ENCODE measurements at places on chromosomes 7 and 10.

- DNase-seq: no peak
Observed at GRCh38 chr7:81161451-81162075, 242.7 kb upstream of the SEMA3C start.

- DNase-seq: no peak
Observed at GRCh38 chr7:128774921-128775320, 673 bp downstream of the OPN1SW start.

- DNase-seq: no peak
Observed at GRCh38 chr7:147251751-147252325, 1135.2 kb downstream of the CNTNAP2 start.

DNA sequence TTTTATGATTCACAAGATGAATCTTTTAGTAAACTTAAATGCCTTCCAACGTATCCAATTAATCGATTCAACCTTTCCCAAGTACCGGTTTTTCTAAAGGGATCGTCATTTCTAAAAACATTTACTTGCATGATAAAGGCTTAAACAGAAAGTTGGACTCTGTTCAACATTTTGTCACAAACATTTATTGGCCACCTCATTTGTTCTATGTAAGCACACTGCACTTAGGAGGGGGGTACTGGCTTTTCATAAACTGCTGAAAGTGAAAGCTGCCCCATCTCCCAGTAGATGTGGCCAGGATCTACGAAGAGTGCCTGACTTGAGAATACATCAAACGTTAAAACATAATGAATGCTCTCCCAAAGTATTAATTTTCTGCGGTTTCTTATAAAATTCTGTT lies 37.3 kb upstream of the LAMB4 start:
- DNase-seq: no peak

- DNase-seq: no peak
Observed at GRCh38 chr7:130986261-130986690, 252.3 kb upstream of the KLF14 start.

DNA sequence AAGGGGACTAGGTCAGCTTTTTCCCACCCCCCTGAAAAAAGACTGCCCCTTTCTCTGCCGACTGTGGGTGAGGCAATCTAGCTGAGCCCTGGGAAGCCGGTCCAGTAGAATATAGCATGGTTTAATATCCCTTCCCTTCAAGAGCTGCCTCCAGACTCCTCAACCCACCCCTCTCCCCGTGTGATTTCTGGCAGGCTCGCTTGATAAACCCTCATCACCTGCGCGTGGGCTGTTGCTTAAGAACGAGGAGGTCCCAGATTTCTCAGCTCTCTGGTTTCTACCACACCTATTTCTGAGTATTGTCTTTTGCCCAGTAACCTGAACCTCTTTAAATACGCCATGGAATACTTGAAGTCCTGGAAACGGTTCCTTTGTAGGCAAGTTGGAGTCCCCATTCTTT lies 2.0 kb upstream of the LRRC4 start:
- DNase-seq: no peak

DNA sequence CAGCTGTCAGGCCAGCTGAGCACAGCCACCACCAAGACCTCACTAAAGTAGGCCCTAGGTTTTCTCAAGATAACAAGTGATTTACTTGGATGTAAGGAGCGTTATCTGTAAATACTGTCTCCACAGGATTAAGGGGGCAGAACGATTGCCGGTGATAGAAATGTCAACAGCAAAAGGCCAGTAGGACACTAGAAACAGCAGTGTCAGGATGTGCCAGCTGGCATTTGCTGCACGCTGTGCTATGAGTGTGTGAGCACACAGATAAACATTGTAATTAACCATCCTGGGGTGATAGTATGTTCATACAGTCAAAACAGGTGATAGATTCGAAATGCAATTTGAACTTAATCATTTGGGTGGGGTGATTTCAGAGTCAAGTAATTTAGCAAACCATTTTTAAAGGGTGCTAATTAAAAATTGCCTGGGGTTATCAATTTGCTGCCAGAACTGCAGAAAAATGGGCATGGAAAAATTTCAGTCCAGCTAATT lies 36.3 kb upstream of the NOBOX start:
- no peak for DNase-seq

DNA sequence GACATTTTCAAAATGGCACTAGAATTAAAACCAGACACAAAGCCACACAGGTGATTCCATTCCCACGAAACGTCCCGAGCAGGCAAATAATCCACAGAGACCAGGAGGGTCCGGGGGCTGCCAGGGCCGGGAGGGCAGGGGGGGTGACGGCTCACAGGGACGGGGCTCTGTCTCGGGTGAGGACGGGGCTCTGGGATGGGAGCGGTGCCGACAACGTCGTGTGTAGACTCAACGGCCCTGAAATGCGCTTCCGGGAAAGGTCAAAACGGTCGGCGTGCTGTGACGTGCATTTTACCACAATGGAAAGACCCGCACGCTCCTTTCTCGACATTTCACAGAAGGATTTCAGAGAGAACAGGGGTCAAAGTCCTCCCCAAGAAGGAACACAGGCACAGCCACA lies 63.3 kb upstream of the PDGFA start:
- no peak for DNase-seq

DNA sequence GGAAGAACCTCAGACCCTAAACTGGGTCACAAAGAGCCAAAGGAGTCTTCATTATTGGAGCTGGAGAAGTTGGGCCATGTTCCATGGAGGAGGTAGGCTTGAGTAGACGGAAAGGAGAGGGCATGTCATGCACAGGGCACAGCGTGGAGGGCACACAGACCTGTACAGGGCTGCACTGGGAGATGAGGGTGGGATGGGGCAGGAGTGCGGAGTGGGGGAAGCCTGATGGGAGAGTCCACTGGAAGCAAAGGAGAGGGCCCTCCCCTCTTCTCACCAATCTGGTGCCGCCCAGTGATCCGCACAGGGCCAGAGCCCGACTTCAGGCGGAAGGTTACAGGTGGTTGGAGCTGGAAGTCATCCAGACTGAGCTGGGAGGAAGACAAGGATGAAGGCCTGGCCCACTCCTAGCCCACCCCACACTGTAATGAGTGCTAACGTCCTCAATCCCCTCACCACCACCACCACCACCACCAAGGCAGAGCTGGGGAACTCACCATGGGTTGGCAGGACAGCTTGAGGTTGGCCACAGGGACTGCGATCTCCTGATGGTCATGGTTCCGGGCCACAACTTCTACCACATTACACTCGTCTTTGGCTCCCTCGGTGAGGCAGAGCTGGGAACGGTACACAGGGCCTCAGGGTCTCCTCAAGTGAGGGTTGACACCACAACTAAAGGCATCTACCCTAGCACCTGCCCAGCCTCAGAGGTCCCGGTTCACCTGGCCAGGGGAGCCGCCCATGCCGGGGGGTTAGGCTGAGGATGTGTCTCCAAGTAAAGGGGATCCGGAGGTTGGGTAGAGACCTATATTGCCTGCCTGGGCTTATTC lies 1.0 kb downstream of the NPM3 start:
- peak; percentile 57 for DNase-seq

DNA sequence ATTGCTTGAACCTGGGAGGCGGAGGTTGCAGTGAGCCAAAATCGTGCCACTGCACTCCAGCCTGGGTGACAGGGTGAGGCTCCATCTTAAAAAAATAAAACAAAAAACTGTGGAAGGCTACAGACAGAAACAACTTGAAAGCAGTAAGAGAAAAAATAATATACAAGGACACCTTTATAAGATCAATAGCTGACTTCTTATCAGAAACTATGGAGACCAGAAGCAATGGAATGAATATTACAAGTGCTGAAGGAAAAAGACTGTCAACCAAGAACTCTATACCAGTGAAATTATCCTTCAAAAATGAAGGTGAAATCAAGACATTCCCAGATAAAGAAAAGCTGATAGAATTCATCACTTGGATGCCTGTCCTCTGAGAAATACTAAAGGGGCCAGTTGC lies 49.0 kb downstream of the RBAK start:
- DNase-seq: no peak

- no peak for DNase-seq
Observed at GRCh38 chr7:22632674-22633073, 94.3 kb upstream of the IL6 start.

- DNase-seq: no peak
Observed at GRCh38 chr10:72152286-72152685, 63.5 kb upstream of the ANAPC16 start.

GRCh38 chr7:38881015-38881414 lies 28.0 kb downstream of the VPS41 start:
- DNase-seq: no peak

DNA sequence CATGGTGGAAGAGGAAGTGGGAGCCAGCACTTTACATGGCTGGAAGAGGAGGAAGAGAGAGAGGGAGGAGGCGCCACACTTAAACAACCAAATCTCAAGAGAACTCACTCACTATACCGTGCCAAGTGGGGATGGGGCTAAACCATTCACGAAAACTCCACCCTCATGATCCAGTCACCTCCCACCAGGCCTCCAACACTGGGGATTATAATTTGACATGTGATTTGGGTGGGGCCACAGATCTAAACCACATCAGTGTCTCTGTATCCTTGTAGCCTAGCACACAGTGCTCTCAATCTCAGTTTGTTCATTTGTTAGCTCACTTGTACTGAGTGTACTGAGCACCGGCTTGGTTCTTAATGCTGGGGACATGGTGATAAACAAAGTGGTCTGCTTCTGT lies 228.3 kb downstream of the BUB3 start:
- no peak for DNase-seq

DNA sequence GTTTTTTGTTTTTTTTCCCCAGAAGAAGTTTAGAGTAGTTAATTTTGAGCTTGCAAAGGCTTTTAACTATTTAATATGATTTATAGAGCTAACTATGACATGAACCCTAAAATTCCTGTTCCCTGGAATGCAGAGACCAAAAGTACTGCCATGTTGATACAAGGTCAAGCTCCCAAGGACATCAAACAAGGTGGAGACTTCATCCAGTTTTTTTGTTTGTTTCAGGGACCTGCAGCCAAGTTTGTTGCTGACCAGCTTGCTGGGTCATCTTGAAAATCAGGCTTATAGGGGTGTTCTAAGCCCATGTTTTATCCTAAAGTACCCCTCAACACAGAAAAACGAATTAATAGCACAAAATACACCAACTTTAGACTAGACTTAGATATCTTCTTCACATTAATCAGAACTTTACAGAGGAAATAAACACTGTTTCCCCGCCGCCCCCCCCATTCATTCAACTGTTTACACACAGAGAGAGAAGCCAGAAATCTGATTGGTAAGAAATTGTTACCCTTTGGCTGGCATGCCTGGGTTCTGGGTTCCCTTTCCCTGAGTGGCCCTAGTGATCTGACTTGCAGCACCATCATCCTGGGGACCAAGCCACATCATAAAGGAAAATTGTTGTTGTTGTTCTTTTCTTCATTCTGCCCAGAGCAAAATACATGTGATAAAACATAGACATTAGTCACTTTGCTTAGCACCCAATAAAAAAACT lies 860.5 kb downstream of the CCSER2 start:
- no peak for DNase-seq

- no peak for DNase-seq
Observed at GRCh38 chr10:60532696-60533468, 143.2 kb upstream of the ANK3 start.

Measured in stimulated activated effector memory CD8-positive, alpha-beta T cell treated with anti-CD3 and anti-CD28 coated beads, Interleukin-12 subunit alpha, Interleukin-12 subunit beta, amount 100 ng/mL, for 72 hours (primary cell).